ENCODE measurements at places on chromosomes 3 and 15.

- no peak for DNase-seq
Observed at GRCh38 chr15:101188637-101189408, 63.0 kb downstream of the CHSY1 start.

GRCh38 chr3:50133283-50133615 lies 21.9 kb upstream of the SEMA3F start:
- no peak for DNase-seq

GRCh38 chr3:152046280-152046679 lies 172.8 kb downstream of the SUCNR1 start:
- no peak for DNase-seq

DNA sequence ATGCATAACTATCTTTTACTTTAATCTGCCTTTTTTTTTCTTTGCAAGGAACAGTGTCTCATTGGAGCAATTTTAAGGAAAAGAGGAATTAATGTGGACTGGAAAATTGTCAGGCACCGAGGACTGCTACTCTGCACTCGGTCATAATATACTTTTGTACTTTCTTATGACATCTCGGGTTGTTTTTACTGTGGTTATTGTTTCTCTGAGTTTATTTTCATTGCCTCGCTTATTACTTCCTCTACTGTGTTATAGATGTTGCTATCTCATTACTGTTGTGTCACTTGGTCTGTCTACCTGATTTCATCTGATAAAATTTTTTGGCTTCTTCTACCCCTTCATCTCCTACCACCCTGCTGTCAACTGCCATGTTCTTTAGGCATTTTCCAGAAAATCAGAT lies 213.5 kb upstream of the POU1F1 start:
- DNase-seq: no peak

DNA sequence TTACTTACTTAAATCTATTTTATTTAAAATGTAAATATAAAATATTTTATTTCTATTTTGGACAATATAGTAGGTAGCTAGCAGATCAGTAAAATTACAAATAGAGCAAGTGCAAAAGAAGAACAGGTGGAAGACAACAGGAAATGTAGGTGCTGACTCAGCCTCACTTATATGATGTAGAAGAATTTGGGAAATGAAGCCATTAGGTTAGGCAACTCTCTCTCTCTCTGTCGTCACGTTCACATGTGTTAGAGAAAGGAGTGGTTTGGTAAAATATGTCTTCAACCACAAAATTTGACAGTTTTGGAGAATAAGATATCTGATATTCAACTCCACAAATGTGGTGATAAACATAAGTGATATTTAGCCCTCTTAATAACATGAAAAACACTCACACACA lies 532.5 kb upstream of the KCNMB2 start:
- no peak for DNase-seq

GRCh38 chr3:120368172-120368571 lies 19.0 kb upstream of the LRRC58 start:
- DNase-seq: no peak

DNA sequence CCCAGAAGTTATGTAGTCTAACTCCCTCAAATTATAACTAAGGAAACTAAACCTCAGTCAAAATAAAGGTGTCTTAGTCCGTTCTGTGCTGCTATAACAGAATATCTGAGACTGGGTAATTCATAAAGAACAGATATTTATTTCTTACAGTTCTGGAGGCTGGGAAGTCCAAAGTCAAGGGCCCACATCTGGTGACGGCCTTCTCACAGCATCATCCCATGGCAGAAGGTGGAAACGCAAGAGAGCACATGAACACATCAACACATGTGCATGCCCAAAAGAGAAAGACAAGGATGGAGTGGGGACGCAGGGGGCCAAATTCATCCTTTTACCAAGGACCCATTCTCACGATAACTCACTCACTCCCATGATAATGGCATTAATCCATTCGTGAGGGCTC lies 73.1 kb downstream of the PCOLCE2 start:
- DNase-seq: no peak

DNA sequence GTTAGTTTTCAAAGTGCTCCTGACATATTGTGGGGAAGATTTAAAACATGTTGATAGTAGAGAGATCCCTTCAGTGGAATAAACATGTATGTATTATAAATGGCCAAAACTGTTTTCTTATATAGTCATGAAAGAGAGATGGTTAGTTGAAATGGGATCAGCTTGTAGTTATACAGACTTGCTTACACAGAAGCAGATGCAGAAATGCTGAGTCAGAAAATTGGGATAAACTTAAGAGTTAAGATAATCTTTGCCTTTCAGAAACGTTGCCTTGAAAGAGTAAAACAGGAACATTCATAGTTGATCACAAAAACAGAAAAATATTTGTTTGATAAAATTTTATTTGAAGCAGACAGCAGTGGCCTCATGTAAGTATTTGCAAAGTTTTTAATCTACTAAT lies 433.2 kb upstream of the BCHE start:
- no peak for DNase-seq

DNA sequence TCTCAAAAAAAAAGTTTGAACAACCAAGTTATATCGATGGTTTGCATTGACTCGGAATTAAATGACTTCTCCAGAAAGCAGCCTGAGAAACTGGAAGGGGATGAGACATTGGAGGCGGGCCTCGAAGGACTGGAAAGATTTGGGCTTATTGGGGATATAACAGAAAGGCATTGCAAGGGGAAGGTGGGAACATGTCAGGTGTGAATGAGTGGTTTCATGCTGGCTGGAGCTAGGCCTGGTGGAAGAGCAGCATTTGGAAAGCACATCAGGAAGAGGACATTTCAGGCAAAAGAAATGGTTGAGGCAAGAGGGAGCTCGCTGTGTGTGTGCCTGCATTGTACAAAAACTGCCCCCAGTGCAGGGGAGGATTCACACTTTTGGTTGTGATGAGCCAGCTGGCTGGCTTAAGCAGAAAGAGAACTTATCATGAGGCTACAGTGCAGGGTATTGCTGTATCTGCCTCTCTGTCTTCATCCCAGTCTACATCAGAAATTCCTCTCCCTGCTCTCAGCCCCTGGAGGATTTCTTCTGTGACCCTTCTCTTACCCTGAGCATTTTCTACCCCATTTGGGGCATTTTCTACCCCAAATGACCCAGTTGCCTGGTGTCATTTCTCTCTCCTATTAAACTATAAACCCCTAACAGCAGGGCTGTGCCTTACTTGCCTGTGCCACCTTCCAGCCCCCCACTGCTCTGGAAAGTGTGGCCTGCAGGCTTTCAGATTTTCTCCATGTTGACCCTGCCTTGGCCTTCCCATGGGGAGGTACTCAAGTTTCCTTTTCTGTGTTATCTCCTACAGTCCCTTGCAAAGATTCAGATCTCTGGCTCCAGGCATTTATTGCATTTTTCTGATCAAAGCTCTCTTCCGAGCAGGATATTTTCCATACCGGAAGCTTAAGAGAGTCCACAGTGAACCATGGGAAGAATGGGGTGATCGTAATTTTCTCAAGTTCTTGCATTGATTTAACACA lies 64.4 kb upstream of the FLNB start:
- DNase-seq: no peak

- no peak for DNase-seq
Observed at GRCh38 chr3:169659096-169659819, 4.3 kb downstream of the MECOM start.

- DNase-seq: no peak
Observed at GRCh38 chr15:76840830-76841460, 64.2 kb downstream of the SCAPER start.

DNA sequence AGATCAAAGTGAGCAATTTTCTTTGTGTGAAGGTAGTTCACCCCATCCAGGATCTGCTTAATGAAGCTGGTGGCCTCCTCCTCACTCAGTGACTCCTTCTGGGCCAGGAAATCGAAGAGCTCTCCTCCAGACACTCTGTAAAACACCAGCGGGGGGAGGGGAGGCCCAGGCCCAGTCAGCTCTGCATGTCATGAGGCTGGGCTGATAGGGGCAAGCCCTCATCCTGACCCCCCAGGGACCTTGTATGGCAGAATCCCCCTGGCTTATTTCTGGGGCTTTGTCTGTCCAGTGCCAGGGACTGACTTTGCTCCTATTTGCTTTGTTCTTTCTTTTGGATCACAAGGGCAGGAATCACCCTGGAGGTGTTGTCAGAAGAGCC lies 74.9 kb downstream of the DAPK2 start:
- DNase-seq: peak; percentile 74

- no peak for DNase-seq
Observed at GRCh38 chr15:35871282-35871681, 325.3 kb upstream of the DPH6 start.

DNA sequence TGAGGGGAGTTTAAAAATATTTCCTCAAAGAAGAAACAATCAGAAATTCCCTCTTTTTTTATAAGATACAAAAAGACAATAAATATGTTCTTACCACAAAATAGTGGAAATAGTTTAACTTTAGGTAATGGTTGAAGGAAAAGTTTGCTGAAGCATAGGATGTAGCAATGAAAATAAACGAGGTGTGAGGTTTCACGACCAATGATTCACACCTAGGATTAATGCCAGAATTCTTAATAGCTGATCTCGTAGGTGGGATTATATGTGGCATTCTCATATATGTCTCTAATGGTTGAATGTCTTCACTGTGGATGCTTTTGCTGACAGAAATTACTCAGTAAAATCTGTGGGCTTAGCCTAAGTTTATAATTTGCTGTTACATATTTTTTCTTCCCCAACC lies 467.7 kb downstream of the FGF12 start:
- no peak for DNase-seq
